Left cardiac atrium (tissue), 4 donors: ENCODE measurements at places on chromosomes 6 and 20.
A peak's percentile ranks its signal among the peaks of the same experiment; 100 is the strongest.

DNA sequence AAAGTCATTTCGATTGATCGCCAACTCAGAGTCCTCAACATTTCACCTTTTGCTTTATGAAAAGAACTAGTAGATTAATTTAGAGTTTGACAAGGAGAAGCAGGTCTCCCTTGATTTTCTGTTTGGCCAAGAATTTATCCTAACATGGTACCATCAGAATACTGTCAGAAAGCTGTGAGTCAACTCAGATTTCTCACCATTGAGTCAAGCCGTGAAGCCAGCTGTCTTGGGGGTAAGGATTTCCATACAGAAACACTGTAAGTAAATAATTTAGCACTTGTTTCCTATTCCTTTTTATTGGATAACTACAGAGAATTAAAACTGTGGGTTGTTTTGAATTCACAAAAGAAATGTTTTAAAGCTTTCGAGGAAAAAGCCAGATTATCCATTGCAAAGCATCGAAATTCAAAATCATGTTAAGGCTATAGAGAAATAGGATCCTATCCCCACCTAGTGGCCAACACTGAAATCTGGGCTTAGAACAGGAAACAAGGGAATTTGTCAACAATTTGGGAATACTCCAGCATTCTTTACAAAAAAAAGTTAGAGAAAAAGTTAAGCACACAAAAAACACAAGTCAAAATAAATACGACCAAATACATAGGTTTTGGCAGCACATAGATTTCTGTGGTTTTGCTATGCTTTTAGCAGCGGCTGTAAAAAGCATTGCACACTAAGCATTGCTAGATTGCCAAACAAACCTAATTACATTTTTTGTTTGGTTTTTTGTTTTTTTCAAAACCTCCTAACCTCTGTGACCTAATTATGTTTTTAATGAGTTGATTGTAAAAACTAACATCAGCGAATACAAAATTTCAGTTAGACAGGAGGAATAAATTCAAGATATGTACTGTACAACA, 44.2 kb downstream of the COL11A2 start:
- no peak for DNase-seq

DNA sequence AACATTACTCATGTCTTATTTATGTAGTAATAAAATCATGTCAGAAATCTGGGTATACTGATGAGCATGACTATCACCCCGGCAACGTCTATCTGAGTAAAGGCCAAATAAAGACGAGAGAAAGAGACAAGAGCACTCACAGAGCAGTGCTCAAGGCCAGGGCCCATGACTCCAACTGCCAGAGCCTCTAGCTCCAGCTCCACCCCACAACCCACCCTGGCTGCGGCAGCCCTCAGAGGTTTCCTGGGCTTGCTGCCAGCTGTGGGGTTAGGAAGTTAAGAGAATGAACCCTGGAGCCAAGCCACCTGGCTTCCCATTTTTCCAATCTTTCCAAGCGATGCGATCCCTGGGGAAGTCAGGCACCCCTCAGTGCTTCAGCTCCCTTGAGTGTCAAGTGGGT, 92.0 kb upstream of the PAX1 start:
- DNase-seq: no peak

GRCh38 chr6:70706491-70707123, 38.9 kb downstream of the SMAP1 start:
- DNase-seq: no peak

DNA sequence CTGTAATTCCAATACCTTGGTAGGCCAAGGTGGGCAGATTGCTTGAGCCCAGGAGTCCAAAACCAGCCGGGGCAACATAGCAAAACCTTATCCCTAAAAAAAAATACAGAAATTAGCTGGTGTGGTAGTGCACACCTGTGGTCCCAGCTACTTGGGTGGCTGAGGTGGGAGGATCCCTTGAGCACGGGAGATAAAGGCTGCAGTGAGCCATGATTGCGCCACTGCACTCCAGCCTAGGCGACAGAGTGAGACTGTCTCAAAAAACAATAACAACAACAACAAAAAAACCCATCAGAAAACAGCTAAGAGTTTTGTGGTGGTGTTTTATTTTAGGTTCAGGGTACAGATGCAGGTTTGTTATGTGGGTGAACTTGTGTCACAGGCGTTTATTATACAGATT, 42.9 kb upstream of the FANCE start:
- DNase-seq: no peak

DNA sequence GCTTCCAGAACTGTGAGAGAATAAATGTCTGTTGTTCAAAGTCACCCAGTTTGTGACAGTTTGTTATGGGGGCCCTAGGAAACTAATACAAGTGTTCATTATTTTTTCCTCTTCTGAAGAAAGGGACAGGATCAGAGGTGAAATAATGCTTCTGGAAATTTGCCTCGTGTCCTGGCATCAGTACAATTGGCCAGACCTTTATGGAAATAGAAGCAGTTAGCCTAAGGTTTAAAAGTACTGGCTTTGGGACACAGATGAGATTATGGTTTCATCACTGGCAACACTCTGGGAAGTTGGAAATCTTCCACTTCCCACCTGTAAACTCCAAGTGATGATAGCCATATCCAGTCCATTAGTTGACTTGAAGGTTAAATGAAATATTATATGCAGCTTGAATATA, 88.7 kb downstream of the PLCB1 start:
- DNase-seq: no peak

DNA sequence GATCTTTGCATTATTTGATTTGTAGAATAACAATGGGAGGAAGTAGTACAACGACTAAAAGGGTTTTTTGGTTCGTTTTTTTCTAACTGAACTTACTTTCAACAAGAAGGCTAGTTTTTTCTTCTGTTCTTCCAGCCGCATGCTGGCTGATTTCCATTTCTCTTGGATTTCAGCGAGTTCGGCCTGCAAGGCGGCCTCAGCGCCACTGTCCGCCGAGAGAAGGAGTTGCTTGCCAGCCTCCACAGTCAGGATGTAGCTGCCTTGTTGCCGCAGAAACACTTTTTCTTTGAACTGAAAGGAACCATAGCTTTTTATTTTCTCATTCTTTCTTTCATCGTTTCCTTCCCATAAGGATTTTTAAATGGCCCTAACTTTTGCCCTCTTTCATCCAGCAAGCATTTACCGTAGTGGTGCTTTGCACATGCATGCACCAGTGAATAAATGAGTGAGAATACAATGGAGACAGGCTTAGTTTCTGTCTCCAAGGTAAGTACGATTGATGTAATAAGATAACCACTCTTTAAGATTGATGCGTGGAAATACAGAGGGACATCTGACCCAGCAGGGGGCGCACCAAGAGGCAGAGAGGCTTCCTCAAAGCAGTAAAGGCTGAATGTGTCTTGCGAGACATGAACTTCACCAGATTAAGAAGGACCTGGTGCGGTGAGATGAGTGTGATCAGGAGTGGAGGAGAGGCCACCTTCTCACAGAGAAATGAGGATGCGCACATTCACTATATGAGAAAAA, 398.8 kb downstream of the ESR1 start:
- DNase-seq: peak; percentile 27

- DNase-seq: no peak
Measured at GRCh38 chr6:32086661-32087573, 22.2 kb downstream of the TNXB start.

DNA sequence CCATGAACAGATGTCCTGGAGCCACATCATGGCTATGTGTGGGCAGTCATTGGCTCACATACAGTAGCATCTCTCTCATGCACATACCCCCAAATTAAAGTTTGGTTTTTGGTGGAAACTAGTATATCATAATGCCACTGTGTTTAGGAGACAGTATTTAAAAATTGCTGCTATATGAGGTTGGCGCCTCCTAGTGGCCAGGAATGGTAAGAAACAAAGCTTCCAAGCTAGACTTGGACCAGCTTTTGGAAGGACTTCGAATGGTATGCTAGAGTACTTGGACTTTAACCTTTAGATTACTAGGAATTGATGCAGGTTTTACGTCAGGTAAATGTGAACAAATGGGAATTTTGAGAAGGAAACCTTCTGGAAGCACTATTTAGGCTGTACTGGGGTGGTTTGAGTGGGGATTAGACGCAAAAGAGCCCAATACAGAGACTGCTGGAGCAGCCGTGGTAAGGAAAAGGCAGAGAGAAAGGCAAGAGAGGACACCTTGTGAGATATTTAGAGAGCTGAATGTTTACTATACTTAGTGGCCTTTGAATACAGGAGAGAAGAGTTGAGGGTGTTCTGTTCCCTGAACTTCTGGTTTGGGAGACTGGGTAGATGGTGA, 23.8 kb downstream of the PRSS35 start:
- DNase-seq: peak; percentile 26

DNA sequence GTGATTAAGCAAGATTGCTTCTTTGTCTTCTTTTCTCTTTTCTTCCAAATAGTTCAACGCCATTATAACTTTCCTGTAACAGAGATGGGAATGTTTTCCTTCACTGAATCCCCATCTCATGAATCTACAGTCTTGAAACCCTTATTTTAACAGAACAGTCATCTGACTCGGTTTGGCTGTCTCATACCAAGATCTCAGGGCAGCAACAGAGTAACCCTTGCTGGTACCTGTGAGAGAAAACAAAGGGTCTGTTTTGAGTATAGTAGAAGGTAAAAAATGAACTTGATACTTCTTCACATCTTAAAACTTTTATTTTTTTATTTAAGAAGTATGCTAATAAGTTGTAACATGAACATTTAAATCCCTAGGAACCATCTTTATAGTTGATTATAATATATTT, 19.6 kb upstream of the DSE start:
- no peak for DNase-seq

- DNase-seq: no peak
Measured at GRCh38 chr6:33075568-33076405, at the start of gene HLA-DPB1. Gene HLA-DPB1, plus strand, starts transcription at chr6:33075990. Its CDS starts 52 bp downstream, at chr6:33076042.

- no peak for DNase-seq
Measured at GRCh38 chr6:6152060-6152459, 145.3 kb upstream of the NRN1 start.

GRCh38 chr20:61413752-61414151, 161.7 kb downstream of the CDH4 start:
- DNase-seq: no peak

GRCh38 chr6:47832386-47833100, 50.7 kb downstream of the OPN5 start:
- DNase-seq: no peak

DNA sequence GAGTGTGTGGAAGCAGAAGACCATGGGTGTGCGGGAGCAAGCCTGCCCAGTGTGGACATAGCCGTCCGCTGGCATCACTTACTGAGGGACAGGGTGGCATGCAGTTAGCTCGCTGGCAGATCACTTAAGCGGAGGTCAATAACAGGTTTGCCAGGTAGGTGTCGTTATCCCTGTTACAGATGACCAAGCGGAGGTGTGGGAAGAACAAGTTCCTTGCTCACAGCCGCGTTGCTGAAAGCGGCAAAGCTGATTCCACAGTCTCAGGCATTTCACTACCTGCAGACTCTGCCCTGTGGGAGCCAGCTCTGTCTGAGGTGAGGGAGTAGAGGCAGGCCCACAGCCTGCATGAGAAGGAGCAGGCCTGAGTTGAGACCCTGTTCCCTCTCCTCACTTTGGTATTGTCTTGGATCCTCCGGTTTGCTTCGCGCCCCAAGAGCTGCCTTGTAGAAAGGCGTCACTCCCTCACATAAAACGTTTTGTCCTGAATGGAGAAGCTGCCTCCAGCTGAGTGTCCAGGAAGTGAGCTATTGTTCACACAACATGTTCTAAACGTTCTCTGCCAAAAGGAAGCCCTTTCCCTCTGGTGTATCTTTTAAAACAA, 96.9 kb downstream of the TCP11 start:
- no peak for DNase-seq

DNA sequence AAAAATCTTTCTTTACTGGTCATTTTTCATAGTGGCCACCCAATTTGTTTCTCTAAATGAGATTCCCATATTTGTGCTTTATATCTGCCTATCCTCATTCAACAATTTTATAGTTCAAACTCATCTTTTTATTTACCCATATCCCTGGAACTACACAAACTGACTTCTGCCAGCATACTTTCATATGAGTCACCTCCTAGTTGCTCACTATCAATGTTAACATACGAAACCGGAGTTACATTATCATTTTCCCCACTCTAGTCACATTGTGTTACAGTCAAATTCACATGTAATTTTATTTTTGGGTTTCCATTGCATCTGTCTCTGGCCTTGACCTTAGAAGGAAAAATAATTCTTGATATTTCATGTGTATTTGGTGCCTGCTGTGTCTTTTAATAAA, 499.4 kb downstream of the MAFB start:
- no peak for DNase-seq

GRCh38 chr20:13736436-13737191, 48.1 kb downstream of the ESF1 start:
- no peak for DNase-seq

- DNase-seq: peak; percentile 57
Measured at GRCh38 chr20:21125072-21125848, 622 bp upstream of the KIZ start.

GRCh38 chr6:97053643-97054411, 129.3 kb downstream of the KLHL32 start:
- no peak for DNase-seq
